Stimulated activated CD4-positive, alpha-beta T cell treated with anti-CD3 and anti-CD28 coated beads, Interleukin-1b, Interleukin-23, amount 100 ng/mL, for 4 hours (primary cell): ENCODE measurements at places on chromosomes 11 and 22.

DNA sequence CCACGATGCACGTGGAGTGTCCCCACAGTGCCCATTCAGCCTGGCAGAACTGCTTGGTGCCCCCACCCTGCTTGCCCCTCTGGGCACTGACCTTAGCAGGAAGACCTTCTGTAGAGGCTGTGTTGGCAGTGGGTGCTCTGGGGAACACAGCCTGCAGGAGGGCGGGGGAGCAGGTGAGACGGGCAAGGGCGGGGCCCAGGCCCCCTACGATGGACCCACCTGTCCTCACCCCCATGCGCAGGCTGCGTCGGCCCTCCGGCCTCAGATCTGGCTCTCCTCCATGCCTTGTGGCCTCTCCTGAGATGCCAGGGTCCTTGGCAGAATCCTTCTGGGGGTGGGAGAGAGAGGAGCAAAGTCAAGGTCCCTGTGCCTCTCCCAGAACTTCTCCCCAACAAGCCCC is 10.9 kb downstream of the CDC42BPG start:
- no peak for DNase-seq

GRCh38 chr11:61601512-61601911 is 20.6 kb upstream of the SYT7 start:
- DNase-seq, result no peak

DNA sequence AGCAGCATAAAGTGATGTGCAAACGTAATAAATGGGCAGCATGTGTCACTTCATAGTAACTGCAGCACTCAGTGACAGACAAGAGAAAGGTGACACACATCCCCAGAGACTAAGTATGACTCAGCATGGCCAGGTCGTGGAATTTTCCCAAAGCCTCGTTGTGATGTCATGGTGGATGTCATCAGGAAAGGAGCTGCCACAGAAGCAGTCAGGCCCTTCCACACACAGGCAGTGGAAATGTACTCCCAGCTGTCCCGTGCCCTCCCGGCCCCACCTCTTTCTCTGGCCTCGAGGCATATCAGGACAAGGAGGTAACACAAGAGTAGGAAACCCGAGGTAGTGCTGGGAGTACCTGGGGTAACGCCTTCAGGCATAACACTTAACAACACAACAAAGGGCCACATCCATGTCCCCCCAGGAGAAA is 8.1 kb downstream of the PC start:
- no peak for DNase-seq

DNA sequence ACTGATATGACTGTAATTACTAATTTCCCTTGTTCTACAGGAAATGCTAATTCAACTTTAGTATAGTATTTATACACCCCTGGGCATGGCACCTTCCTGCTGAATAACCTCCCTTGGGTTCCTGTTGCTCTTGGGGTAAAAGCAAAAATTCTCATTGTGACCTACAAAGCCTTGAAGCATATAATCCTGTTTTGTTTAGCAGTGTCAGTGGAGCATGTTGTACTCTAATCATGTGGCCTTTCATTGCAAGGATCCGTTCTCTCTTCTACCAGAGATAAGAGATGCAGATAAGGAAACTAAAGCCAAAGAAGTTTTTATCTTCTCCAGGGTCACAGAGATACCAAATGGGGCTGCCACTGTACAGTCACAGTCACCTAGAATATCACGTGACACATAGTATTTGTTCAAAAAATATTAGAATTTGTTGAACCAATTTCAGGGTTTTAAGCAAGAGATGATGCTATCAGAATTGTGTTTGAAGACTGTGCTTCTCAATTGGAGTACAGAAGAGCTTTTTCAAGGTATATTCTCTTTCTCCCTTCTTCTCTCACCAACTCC is 25.1 kb downstream of the CSRP3 start:
- DNase-seq, result no peak

DNA sequence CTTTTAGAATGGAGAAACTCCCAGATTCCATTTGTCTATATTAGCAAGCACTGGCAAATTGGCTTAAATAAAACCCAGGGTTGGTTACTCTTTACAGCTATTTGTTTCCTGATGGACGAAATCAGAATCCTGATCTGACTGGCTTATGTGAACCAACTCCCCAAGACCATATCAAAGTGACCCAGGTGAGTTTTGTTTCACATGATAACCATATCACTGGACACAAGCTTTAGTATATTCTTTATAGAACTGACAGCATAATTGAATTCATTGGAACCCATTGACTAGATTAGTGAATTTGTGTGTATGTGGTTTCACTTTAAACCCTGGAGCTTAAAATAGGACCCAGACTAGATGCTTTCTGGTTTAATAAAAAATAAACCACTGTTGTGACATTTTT is 39.3 kb downstream of the MCAM start:
- no peak for DNase-seq

GRCh38 chr22:44819966-44820631 is 67.7 kb downstream of the ARHGAP8 start:
- DNase-seq, result no peak
